Right lung (tissue), 10 donors: ENCODE measurements at places on chromosomes 6 and 20.

GRCh38 chr6:33212857-33213165 is 4.5 kb downstream of the RING1 start:
- DNase-seq, result no peak

GRCh38 chr6:111939902-111940301 is 66.7 kb upstream of the FYN start:
- no peak for DNase-seq

- DNase-seq, result peak; percentile 32
Measured at GRCh38 chr6:148438632-148439031, 96.0 kb downstream of the SASH1 start.

GRCh38 chr6:158038291-158039177 is 56.9 kb downstream of the SYNJ2 start:
- no peak for DNase-seq

GRCh38 chr6:108588586-108588985 is 27.9 kb downstream of the FOXO3 start:
- DNase-seq, result no peak

DNA sequence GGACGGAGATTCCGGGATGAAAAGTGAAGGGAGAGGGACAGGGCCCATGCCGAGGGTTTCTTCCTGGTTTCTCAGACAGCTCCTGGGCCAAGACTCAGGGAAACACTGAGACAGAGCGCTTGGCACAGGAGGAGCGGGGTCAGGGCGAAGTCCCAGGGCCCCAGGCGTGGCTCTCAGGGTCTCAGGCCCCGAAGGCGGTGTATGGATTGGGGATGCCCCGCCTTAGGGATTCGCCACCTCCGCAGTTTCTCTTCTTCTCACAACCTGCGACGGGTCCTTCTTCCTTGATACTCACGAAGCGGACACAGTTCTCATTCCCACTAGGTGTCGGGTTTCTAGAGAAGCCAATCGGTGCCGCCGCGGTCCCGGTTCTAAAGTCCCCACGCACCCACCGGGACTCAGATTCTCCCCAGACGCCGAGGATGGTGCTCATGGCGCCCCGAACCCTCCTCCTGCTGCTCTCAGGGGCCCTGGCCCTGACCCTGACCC is 55.0 kb upstream of the HLA-A start:
- peak; percentile 44 for DNase-seq

DNA sequence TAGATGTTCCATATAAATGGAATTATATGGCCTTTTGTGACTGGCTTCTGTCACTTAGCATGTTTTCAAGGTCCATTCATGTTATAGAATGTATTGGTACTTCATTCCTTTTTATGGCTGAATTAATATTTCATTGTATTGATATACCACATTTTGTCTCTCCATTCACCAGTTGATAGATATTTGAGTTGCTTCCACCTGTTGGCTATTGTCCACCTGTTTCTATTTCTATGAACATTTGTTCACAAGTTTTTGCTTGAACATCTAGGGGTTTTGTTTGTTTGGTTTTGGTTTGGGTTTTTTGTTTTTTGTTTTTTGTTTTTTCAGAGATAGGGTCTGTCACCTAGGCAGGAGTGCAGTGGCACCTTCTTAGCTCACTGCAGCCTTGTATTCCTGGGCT is 23.2 kb downstream of the WFDC3 start:
- no peak for DNase-seq

DNA sequence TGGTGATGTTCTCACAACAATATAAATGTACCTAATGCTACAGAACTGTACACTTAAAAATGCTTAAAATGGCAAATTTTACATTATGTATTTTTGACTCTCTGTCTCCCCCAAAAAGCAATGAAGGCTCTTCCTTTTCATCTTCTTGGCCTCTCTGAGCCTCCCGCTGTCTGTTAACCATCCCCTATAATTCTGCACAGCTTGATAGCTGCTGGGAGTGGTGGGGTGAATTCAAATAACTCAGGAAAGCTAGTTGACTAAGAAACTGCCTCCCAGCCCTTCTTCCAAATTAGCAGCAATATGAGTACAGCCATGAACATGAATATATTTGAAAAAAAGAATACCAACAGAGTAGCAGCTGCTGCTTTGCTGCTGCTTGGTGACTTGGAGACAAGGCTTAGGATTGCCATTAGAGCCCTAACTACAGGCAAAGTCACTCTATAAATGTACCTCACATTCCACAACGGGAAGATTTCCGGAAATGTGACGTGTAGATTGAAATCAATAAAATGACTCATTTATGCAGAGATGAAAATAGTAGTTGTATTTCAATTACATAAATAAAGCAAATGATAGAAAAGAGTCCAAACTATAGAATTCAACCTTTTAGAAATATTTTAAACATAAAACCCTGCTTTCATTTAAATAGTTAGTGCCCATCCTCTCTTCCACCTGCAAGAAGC is 200.1 kb upstream of the HEY2 start:
- no peak for DNase-seq

GRCh38 chr6:156502969-156503504 is 274.1 kb upstream of the ARID1B start:
- no peak for DNase-seq

- no peak for DNase-seq
Measured at GRCh38 chr6:123610779-123611178, 26.0 kb downstream of the TRDN start.

DNA sequence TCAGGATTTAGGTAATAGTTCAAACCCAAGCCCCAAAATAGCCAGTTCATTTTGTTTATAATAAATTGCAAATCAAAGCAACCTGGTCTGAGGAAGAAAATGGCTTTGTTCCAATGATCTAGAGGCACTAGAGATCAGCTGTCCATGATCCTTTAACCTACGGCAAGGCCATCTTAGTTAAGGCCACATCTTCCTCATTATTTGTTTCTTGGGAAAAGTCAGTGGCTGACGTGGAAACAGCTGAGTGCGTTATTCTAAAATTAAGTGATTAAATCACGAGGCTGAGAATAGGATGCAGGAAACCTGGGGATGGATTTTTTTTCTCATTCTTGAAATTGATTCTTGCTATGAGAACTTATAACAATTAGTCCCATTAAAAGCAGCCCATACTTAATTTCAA is 10.1 kb upstream of the TENT5A start:
- DNase-seq, result no peak

DNA sequence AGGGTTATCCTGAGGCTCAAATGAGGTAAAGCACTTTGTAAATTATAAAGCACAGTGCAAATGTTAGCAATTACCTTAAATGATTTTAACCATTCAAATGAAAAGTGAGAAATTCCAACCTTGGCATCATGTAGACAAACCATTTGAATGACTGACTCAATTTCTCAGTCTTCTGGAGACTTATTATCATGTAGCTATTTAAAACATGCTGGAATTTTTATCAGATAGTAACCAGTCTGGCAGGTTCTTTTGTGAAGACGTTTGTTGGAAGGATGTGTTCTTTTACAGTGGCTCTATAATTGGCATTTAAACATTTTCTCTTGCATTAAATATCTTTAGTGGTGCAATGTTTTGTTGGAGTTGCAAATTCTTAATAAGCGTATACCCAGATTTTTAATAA is 386.6 kb downstream of the NKAIN2 start:
- DNase-seq, result no peak

- DNase-seq, result no peak
Measured at GRCh38 chr6:29955783-29956182, 13.5 kb downstream of the HLA-A start.

DNA sequence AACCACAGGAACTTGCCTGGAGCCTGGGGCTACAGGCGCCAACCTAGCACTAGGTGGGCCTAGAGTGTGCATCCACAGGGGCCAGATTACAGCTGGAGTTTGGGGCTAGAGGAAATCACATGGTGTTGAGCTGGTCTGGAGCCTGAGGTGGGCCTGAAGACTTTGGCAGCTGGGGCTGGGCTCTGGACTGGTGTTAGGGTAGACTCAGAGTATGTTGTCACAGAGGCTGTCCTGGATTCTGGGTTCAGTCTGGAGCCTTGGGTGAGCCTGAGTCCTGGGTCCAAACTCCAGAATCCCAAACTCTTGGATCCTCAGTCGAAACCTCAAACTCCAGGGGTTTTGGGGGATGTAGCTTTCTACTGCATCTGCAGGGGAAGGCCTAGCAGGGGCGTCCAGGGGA is 356.7 kb downstream of the FRK start:
- no peak for DNase-seq

DNA sequence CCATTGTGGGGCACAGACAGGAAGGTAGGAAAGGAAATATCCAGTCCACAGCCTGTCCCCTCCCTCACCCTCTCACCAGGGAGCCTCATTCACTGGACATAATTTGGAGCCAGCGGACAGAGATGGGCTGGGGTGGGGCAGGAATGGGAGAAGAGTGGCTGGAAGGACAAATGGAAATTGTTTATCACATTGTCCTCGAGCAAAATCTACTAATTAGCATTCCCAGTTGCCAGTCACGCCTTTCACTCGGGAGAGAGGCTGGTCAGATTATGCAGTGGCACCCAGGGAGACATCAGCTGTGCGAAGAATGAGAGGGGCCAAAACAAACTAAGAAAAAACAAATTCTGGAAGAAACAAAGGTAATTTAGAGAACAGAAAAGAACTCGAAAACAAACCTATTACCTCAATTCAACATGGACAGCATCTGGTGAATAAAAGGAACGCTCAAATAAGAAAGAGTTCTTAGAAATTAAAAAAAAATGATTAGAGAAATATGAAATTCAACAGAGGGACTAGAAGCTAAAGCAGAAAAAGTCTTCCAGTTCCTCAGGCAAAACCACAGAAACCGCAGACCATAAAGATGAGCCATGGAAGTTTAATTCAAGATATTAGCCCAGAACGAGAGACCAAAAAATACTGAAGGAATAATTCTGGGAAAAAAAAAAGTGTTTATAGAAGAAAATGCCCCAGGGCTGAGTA is 108.5 kb upstream of the RALGAPA2 start:
- no peak for DNase-seq

GRCh38 chr20:44931911-44932310 is 22.1 kb downstream of the PABPC1L start:
- no peak for DNase-seq

DNA sequence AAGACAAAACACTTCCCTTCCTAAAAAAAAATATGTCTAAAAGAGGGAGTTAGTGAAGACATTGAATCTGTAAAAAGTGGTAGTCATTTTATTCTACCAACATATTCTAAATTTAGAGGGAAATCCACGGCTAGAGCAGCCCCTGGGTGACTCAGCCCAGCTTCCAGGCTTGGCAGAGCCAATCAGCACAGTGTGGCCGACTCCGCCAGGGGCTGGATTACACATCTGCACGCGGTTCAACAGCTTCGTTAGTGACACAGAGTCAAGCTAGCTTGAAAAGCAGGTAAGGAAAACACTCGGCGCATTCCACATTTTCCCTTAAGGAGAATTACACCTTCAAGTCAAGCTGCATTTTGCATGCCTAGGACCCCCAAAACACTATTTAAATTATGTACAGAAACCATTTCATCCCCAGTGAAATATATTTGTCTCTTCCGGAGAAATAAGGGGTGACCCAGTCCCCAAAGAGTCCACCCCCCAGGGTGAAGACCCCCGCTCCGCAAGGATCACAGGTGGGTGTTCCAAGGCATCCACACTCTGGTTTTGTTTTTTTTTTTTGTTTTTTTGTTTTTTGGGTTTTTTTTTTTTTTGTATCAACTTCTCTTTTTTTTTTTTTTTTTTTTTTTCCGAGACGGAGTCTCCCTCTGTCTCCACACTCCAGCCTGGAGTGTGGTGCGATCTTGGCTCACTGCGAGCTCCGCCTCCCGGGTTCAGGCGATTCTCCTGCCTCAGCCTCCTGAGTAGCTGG is 58.4 kb upstream of the ARID1B start:
- DNase-seq, result no peak

- no peak for DNase-seq
Measured at GRCh38 chr6:39471954-39472659, 149.6 kb upstream of the KCNK16 start.

DNA sequence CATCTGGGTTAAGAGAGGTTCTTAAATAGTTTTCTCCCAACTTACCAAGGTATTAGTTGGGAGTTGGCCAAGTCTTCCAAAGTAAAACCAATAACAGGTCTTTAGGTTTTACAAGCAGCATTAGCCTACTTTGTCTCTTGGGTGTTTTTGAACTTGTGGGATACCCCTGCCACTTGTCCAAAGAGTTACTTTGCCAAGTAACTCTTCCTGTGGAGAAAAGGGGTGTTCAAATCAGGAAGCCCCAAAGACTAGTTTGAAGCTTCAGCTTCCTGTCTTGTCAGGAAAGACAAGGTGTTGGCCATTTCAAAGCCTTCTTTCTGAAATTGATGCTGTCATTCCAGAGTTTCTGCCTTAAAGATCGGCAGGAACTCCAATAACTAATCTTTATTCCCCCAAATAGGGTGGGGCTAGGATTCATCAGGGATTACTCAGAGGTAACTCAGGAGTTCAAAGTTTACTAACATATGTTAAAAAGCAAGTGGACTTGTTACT is 822 bp downstream of the RAB22A start:
- no peak for DNase-seq

GRCh38 chr20:23541330-23541729 is 27.0 kb downstream of the CST9L start:
- no peak for DNase-seq

- peak; percentile 1 for DNase-seq
Measured at GRCh38 chr6:97440590-97441176, 157.7 kb upstream of the MMS22L start.

- peak; percentile 84 for DNase-seq
Measured at GRCh38 chr6:53065266-53066076, at the start of gene FBXO9. FBXO9 (plus strand) TSS chr6:53065404; CDS start chr6:53065790, 386 bp downstream.

DNA sequence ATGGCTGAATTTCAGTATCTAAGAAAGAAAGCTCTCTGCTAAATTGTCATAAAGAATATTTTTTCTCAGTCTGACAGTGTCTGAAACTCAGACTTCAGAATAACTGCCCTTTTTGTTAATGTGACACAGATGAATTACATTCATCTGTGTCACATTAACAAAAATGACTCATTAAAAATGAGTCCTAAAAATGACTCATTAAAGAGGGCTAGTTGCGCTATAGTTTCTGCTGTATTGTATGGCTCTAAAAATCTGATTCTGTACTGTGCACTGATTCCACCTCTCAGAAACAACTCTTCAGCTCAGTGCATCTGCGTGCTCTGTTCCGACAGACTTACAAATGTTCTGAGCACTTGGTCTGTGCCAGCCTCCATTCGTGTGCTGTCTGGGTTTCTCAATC is 15.0 kb downstream of the RNF114 start:
- DNase-seq, result no peak

- DNase-seq, result no peak
Measured at GRCh38 chr6:106197441-106197840, 111.3 kb downstream of the PRDM1 start.

GRCh38 chr6:159808647-159809046 is 8.6 kb downstream of the PNLDC1 start:
- no peak for DNase-seq

DNA sequence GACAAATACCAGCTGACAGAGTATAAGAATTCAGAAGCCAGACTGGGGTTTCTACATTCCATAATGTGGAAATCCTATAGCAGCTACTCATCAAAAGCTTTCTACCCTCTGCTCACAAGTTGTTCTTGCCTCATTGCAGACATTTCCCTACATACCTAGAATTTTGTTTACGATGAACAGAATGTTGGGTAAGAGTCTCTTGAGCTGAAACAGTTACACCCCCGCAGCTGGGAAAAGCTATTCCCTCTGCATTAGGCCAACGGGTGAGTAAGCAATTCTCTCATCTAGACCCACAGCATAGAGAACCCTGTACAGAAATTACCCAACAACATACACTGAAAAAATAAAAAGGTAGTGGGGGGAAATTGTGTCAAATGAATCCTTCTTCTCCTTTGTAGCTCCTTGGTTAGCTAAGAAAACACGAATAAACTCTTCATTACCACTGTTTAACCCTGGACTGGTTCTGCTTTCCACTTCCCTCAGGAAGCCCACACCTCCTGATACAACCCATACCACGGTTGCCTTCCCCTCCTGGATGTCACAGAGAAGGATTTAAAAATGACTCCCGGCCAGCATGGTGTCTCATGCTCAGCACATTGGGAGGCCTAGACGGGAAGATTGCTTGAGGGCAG is 215.0 kb upstream of the SHLD1 start:
- peak; percentile 48 for DNase-seq
